HepG2 (cell line): ENCODE measurements at places on chromosomes 3 and 15. TPM values are rescaled to one million over a fixed set of nuclear protein-coding genes. Genes with fewer than 3 reads are reported as not detected.

The SYNM gene
- total RNA-seq = 3.7 and 6.0 TPM in 2 replicates

The CEMIP gene
- total RNA-seq = 1.9 and 4.3 TPM in 2 replicates

The STAC gene
- total RNA-seq = not detected in 2 replicates

GRCh38 chr3:113274425-113275257 lies 63.3 kb downstream of the BOC start:
- H3K27me3 ChIP-seq = peaks cover 7% of the 10 kb centered on the region
- H3K27ac ChIP-seq = no peak overlapping the region
- DNase-seq = no peak

DNA sequence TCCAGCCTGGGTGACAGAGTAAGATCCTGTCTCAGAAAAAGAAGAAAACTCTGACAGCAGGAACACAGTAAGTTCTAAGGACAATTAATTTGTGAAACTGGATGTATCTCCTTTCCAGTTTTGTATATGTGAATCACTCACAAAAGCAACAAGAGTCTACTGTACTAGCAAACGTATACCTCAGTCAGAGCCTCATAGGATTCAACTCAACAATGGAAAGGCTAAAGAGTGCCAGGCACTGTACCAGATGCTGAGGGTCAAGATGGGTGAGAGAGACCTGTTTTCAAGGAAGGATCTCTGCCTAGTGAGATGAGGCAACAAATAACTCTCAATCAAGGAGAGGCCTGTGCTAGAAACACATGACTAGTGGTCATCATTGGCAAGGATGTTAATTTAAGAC lies 14.9 kb downstream of the TBL1XR1 start:
- H3K4me1 ChIP-seq = peaks cover 48% of the 10 kb centered on the region
- H3K36me3 ChIP-seq = no peaks in the 10 kb centered on the region
- H3K27me3 ChIP-seq = no peaks in the 10 kb centered on the region
- H3K4me3 ChIP-seq = no peak overlapping the region
- H3K27ac ChIP-seq = no peak overlapping the region
- no peak for DNase-seq

- H3K4me1 ChIP-seq = peaks cover 14% of the 10 kb centered on the region
- H3K36me3 ChIP-seq = no peaks in the 10 kb centered on the region
- no peaks in the 10 kb centered on the region for H3K27me3 ChIP-seq
- H3K4me3 ChIP-seq = no peak overlapping the region
- no peak overlapping the region for H3K27ac ChIP-seq
Measured at GRCh38 chr3:100537646-100538338, 45.4 kb downstream of the TMEM45A start.

GRCh38 chr3:73611176-73611575 lies 13.6 kb downstream of the PDZRN3 start:
- no peak for DNase-seq
- no peak overlapping the region for H3K27ac ChIP-seq
- no peaks in the 10 kb centered on the region for H3K27me3 ChIP-seq
- H3K4me3 ChIP-seq = no peak overlapping the region

DNA sequence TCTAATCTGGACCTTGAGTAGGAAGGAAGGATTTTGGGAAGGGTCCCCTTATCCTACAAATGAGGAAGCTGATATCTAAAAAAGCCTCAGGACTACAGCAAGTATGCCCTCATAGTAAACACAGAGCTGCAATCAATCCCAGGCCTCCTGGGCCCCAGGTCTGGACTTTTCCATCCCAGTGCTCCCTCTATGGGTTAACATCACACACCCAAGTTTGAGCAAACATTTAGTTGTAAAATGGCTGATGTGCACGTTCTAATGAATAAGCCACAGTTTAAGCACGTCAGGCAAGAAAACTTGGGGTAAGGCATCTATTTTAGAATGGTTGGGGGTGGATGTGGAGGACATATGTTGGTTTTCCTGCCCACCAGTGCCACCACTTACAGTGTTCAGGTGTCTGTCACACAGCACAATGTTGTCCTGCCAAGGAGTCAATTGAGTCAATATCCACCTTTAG lies 44.3 kb upstream of the UBE2E1 start:
- H3K36me3 ChIP-seq = no peaks in the 10 kb centered on the region
- peak; percentile 29 for DNase-seq
- H3K27ac ChIP-seq = no peak overlapping the region
- H3K27me3 ChIP-seq = 0 out of 3 replicates have a peak, but pooled peaks cover 6% of the 10 kb centered on the region
- no peak overlapping the region for H3K4me3 ChIP-seq

DNA sequence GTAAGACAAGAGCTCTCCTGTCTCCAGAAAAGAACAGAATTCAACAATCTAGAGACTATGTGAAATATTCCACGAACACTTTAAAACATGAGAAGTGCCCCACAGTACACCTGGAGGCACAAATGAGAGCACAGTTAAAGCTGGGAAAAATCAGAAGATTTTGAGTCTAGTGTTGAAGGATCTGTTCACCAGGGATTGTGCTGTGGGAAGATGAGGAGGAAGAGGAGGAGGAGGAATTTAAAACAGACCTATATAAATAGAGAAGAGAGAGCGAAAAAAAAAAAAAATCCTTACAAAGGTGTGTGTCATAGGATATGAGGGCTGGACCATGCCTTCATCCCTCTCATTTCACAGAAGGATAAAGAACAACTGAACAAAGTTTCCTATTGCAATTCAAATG lies 361.0 kb upstream of the SEMA6D start:
- no peak overlapping the region for H3K27ac ChIP-seq
- H3K27me3 ChIP-seq = no peaks in the 10 kb centered on the region
- no peak overlapping the region for H3K4me3 ChIP-seq
- H3K36me3 ChIP-seq = no peaks in the 10 kb centered on the region
- DNase-seq = no peak
- H3K4me1 ChIP-seq = no peaks in the 10 kb centered on the region

DNA sequence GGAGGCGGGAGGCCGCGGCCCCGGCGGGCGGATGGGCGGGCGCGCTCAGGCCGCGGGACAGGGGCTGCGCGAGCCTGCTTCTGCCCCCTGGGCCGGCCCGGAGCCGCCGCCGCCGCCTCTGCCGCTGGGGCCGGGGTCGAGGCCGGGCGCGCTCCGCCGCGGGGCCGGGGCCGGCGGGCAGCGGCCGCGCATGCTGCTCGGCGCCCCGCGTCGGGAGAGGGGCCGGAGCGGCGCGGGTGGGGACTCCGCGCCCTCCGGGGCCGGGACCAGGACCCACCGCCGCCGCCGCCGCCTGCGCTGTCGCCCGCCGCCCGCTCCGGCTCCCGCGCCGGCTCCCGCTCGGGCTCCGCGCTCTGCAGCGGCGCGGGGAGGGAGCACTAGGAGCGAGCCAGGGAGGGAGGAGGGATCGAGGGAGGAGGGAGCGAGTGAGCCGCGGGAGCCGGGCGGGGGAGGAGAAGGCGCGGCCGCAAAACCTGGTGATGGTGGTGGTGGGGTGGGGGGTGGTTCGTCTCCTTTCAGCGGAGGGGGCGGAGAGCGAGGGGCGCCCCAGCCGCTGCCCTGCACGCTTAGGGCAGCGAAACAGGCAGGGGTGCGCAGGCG lies at the start of gene LINGO1:
TSS of gene LINGO1 (minus strand) at position 379 of the 600 bp plus-strand sequence. CDS start 597 bp downstream, outside the sequence.
- H3K27ac ChIP-seq = no peak within 1 kb of the TSS
- no peaks in the 10 kb centered on the region for H3K36me3 ChIP-seq
- peaks cover 5% of the 10 kb centered on the region; the same call in 1 of the 2 replicates for H3K4me1 ChIP-seq
- peak within 1 kb of the TSS; percentile 74 for H3K4me3 ChIP-seq

DNA sequence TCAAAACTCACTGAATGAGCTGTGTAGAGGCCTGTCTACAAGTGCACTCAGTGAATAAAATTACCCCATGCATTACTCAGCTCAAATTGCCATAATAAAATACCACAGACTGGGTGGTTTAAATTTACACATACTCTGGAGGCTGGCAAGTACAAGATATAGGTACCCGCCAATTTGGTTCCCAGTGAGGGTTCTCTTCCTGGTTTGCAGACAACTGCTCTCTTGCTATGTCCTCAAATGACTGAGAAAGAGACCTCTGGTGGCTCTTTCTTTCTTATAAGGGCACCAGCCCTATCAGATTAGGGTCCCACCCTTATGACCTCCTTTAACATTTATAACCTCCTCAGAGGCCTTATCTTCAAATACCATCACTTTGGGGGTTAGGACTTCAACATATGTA lies 237.0 kb downstream of the CPNE4 start:
- H3K27me3 ChIP-seq = no peaks in the 10 kb centered on the region; the same call in 1 of the 2 replicates
- no peak overlapping the region for H3K27ac ChIP-seq
- H3K4me3 ChIP-seq = no peak overlapping the region
- no peaks in the 10 kb centered on the region for H3K36me3 ChIP-seq
- H3K4me1 ChIP-seq = no peaks in the 10 kb centered on the region

DNA sequence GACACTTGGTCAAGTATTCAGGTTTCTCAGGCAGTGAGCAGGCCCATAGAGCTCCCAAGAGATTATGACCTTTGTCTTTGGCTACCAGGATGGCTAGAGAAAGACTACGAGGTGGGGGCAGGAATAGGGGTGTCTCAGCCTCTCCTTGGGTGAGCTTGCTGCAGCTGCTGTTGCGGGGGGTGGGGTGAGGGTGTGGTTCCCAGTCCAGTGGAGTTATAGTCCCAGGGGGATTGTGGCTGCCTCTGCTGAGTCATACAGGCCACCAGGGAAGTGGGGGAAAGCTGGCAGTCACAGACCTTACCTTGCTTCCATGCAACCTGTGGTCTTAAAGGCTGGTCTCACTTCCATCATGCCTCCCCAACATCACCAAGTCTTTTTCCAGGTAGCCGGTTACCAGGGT lies 31.7 kb downstream of the ATP2C1 start:
- no peak overlapping the region for H3K4me3 ChIP-seq
- H3K4me1 ChIP-seq = no peaks in the 10 kb centered on the region
- DNase-seq = no peak

- H3K36me3 ChIP-seq = no peaks in the 10 kb centered on the region
- H3K27ac ChIP-seq = no peak overlapping the region
- H3K4me1 ChIP-seq = peaks cover 53% of the 10 kb centered on the region
- DNase-seq = no peak
Measured at GRCh38 chr3:100256731-100257151, 4.1 kb upstream of the TBC1D23 start.

- no peak for DNase-seq
- no peak overlapping the region for H3K4me3 ChIP-seq
- H3K36me3 ChIP-seq = no peaks in the 10 kb centered on the region
- H3K4me1 ChIP-seq = 0 out of 2 replicates have a peak, but pooled peaks cover 7% of the 10 kb centered on the region
- no peak overlapping the region for H3K27ac ChIP-seq
Measured at GRCh38 chr3:129065016-129065719, 4.6 kb downstream of the GP9 start.

DNA sequence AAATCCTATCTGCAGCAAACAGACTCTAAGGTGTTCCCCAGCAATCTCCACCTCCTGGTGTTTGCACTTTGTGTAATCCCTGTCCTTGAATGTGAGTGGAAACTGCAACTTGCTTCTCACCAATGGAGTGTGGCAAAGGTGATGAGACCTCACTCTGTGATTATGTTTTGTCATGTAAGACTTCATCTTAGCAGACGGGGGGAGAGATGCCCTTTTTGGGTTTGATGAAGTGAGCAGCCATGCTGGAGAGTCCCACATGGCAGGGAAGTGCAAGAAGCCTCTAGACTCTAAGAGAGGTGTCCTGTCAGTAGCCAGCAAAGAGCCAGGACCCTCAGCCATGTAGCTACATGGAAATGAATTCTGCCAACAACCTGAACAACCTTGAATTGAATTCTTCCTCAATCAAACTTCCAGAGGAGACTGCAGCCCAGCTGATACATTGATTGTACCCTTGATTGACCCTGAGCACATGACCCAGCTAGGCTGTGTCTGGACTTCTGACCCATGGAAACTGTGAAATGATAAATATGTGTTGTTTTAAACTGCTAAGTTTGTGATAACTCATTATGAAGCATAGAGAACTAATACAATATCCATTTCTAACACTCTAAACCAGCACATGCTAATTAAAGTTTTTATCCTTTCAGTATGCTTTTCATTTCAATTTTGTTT lies 71.4 kb upstream of the RASGRF1 start:
- no peak overlapping the region for H3K27ac ChIP-seq
- no peaks in the 10 kb centered on the region for H3K36me3 ChIP-seq
- peaks cover 5% of the 10 kb centered on the region; the same call in 2 of the 3 replicates for H3K27me3 ChIP-seq
- no peak overlapping the region for H3K4me3 ChIP-seq

- H3K4me1 ChIP-seq = no peaks in the 10 kb centered on the region
- no peak overlapping the region for H3K27ac ChIP-seq
- no peak overlapping the region for H3K4me3 ChIP-seq
- H3K27me3 ChIP-seq = no peaks in the 10 kb centered on the region
- DNase-seq = no peak
- peaks cover 9% of the 10 kb centered on the region; the same call in 2 of the 3 replicates for H3K36me3 ChIP-seq
Measured at GRCh38 chr3:138263104-138263503, 66.5 kb downstream of the NME9 start.

- no peaks in the 10 kb centered on the region for H3K27me3 ChIP-seq
- H3K36me3 ChIP-seq = no peaks in the 10 kb centered on the region
- no peak for DNase-seq
Measured at GRCh38 chr3:108862865-108863798, 40.5 kb downstream of the TRAT1 start.

DNA sequence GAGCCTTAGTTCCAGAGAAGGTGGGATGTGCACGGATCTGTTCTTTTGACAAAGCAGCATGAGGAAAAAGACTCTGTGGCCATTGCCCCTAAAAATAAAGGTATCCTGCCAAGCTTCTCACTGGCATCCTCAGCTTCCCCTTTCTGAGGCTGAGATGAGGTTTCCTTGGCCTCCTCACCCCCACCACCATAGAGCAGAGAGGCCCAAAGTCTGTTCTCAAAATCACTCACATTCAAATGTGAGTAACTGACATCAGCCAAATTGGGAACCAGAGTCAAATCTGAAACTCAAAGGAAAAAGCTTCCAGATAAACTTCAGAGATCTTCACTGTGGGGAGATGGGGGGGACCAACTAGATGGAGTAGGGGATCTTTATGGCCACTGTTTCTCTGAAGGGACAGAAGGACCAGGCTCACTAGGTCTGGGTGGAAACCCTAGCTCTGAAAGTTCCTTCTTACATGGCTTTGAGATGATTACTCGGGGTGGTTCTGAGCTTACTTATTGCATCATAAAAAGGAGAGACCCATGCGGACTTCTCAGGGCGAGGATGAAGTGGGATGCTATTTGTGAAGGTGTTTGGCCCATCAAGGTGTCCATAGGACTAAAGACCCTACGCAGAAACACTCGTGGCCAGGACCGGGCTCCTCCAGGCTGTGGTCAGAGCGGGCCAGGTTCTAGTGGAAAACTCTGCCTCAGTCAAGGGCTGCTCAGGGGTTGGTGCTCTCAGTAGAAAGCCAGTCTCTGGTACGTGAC lies 61.5 kb upstream of the MEF2A start:
- no peak overlapping the region for H3K27ac ChIP-seq
- DNase-seq = no peak
- no peaks in the 10 kb centered on the region for H3K36me3 ChIP-seq
- no peak overlapping the region for H3K4me3 ChIP-seq

DNA sequence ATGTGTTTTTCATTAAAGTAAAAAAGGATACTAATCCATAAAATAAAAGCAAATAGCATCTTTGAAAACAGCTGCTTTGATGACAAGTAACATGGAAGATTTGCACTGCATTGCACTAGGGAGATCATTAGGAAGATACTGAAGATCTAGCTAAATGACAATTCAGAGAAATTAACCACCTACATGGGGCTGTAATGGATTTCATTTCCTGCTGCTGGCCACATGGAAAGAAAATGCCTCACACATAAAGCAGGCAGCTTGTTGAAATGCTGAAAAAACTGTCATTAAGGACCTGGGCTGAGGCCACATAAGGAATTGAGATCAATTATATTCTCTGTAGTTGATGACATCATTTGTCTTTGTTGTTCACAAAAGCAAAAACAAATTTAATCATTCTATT lies 94.1 kb downstream of the PYDC2 start:
- no peaks in the 10 kb centered on the region for H3K27me3 ChIP-seq
- H3K4me1 ChIP-seq = no peaks in the 10 kb centered on the region
- no peak overlapping the region for H3K27ac ChIP-seq

- H3K4me1 ChIP-seq = peaks cover 67% of the 10 kb centered on the region
- H3K27ac ChIP-seq = peak overlapping the region; percentile 66
- no peak for DNase-seq
- peaks cover 12% of the 10 kb centered on the region for H3K36me3 ChIP-seq
- no peaks in the 10 kb centered on the region for H3K27me3 ChIP-seq
Measured at GRCh38 chr15:74432968-74433591, 678 bp downstream of the SEMA7A start.
